Placental epithelial cell (primary cell): ENCODE measurements at places on chromosomes 3 and 15. TPM values are rescaled to one million over a fixed set of nuclear protein-coding genes. Genes with fewer than 3 reads are reported as not detected.

UMPS gene
- total RNA-seq: 11.0 and 20.6 TPM in 2 replicates

TGM5 gene
- total RNA-seq: not detected in 2 replicates

CFAP100 gene
- not detected in 2 replicates for total RNA-seq

TRANK1 gene
- total RNA-seq: 1.4 and 3.1 TPM in 2 replicates

A4GNT gene
- not detected in 2 replicates for total RNA-seq
